ENCODE measurements at places on chromosomes 1 and 21.
A peak's percentile ranks its signal among the peaks of the same experiment; 100 is the strongest.

DNA sequence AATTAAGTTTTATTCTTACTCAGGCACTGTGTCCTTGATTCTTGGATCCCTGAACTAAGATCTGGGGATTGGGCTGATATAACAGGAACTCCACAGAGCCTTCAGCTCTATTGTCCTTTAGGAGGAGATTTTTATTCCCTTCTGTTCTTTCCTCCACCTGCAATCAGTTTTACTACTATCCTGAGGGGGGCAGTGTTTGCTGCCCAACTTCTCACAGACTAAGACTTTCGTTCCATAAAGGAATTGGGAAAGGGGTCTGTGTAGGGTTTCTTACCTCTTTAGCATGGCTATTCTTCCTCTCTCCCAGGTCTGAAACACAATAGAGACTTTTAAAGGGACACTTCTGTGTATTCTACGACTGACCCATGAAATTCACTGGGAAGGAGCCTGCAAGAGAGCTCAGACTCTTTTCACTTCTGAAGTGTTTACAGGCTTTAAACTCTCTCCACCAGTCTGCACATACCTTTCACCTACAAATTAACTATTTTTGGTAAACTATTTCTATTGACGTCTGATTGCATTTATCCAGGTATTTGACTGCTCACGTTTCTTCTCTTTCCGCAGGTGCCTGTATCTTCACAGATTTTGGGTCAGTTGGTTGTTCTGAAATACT, 103.3 kb upstream of the DEPDC1 start:
- DNase-seq, result no peak

DNA sequence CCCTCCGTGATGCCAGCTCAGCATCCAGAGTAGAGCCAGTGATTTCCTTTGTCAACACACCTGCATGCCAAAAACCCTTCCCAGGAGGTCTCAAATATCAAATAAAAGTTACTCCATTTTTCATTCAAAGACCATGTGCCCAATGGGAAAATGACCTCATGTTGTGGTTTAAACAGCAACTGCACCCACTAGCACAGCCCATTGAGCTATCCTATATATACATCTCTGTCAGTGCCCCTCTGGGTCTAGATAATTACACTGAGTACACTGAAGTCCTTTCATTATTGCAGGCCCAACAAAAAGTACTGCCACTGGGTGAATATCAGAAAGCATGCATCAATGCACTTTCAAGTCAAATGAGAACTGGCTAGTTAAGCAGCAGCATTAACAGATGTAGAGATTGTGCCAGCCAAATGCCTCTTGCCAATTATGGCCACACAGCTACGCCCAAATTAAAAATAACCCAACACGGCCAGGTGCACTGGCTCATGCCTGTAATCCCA, 117.7 kb downstream of the SLC45A1 start:
- DNase-seq, result no peak

GRCh38 chr1:154607106-154607608, 829 bp downstream of the ADAR start:
- no peak for DNase-seq

DNA sequence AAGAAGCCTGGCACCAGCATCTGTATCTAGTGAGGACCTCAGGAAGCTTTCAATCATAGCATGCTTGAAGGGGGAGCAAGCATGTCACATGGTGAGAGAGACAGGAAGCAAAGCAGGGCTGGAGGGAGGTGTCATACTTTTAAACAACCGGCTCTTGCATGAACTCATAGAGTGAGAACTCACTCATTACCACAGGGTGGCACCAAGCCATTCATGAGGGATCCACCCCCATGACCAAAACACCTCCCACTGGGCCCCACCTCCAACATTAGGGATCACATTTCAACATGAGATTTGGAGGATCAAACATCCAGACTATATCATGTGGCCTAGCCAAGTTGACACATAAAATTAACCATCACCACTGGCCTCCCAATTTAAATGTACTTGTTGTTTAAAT, 125.1 kb upstream of the KCND3 start:
- DNase-seq, result no peak

DNA sequence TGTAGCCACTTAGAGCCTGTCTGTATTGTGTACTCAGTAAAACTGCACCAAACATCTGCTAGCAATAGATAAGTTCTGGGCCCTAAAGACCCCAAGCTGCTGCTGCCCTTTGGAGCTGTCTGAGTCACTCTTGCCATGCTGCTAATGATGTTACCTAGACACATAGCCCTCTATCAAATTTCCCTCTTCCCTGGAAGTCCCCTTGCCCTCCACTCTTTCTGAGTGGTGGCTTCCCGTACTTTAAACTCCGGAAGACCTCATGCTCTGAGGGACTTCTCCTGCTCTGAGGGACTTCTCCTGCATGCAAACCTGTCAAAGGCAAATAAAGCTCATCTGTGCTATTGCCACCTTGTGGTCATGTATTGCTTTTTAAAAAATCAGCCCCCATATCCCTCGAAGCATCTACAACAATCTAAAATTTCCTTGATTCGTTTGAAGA, 34.0 kb downstream of the FH start:
- no peak for DNase-seq

DNA sequence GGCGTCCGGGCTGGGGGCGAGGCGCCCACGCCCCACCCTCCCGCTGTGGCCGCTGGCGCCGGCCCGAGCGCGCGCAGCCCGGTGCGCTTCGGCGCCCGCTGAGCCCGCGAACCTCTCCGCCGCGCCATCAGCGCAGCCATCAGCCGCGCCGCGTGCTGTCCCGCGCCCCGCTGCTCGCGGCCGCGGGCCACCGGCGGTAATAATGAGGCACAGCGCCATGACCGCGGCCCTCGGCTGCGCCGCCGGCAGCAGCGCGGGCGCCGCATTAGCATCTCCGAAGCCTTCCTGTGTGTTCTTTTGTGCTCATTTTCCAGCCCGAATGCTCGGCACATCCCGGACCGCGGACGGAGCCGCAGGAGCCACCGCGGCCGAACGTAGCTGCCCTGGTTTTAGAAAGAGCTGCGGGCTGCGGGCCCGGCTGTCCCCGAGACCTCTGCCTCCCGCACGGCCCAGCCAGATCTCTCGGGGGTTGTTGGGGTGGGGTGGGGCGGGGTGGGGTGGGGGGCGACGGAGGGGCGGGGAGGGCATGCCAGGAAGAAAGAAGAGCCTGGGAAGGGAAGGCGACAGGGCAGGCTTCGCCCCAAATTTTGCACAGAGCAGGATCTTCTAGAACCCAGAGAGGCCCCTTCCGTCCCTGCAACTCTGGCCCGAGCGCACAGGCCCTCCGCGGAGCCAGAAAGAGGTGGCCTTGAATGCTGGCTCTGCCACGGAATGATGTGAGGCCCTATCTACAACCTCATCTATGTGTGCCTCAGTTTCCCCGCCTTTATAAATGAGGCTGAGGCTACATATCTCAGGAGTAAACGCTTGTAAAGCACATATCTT, 55.3 kb downstream of the RRAGC start:
- DNase-seq, result no peak

- DNase-seq, result no peak
Observed at GRCh38 chr1:54152696-54153095, at the start of gene CDCP2. CDCP2 (minus strand) TSS chr1:54153000; CDS start chr1:54152922, 78 bp downstream.

GRCh38 chr1:228434689-228435088, 18.0 kb upstream of the TRIM17 start:
- no peak for DNase-seq

DNA sequence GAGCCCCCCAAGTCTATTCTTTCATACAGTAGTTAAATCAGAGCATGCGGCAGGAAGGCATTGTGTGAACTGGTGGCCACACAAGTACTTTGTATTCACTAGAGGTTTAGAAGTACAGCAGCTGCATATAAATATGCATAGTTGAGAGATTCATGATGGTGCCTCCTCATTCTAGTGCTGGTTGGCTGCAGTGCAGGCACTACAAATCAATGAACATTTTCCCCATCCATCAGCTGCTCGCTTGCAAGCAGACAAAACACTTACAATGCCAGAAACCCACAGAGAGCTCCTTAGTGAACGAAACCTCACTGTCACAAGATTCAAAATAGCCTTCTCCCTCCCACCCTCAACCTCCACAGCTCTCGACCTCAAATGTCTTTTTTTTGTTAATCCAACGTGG, 726.2 kb downstream of the USP25 start:
- no peak for DNase-seq

DNA sequence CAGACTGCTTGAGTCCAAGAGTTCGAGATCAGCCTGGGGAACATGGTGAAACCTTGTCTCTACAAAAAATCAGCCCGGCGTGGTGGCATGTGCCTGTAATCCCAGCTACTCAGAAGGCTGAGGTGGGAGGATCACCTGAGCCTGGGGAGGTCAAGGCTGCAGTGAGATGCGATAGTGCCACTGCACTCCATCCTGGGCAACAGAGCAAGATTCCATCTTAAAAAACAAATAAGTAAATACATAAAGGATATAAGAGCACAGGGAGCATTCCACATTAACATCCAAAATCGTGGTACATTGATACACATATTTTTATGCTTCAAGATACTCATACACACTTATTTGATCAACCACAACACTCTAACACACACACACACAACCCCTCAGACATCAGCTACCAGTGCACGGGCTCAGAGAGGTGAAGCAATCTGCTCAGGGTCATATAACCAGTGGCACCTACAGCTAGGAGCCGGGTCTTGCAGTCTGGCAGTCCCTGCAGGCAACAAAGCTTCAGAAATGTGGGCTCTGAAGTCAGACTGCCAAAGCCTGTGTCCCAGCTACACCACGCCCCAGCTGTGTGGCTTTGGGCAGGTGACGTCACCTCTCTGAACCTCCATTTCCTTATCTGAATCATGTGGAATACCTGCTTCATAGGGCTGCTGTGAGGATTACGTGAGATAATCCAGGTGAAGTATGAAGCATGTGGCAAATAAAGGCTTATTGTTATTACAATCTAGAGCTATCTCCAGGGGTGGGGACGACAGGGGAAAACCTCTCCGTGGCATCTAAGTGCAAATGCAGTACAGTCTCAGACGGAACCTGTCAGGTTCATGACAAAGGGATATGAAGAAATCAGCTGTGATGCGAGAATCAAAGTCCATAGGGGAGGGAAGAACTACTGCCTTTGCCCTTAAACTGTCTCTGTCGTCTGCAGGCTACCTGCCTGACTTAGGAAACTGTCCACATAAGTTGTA, 4.8 kb upstream of the CRYBG2 start:
- peak; percentile 80 for DNase-seq

DNA sequence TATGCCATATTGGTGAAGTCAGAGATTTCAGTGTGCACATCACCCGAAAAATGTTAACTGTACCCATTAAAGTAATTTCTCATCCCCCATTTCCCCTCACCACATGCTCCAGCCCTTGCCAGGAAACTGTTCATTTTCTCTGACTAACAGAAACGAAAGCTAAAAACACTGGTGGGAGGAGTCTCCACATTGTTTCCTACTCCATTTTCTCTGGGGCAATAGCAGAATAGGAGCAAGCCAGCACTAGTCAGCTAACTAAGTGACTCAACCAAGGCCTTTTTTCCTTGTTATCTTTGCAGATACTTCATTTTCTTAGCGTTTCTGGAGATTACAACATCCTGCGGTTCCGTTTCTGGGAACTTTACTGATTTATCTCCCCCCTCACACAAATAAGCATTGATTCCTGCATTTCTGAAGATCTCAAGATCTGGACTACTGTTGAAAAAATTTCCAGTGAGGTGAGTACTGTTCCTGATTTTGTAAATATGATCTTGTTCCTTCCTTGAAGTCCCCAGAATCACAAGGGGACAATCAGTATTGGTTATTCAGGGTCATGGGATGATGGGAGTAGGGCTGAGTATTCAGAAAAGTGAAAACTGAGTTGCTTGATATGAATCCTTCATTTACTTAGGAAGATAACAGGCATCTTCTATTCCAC, at the start of gene IFI16:
Gene IFI16 (plus strand): TSS at position 204 of the 658 bp plus-strand sequence. CDS start 4,774 bp downstream, outside the sequence.
- peak; percentile 23 for DNase-seq

DNA sequence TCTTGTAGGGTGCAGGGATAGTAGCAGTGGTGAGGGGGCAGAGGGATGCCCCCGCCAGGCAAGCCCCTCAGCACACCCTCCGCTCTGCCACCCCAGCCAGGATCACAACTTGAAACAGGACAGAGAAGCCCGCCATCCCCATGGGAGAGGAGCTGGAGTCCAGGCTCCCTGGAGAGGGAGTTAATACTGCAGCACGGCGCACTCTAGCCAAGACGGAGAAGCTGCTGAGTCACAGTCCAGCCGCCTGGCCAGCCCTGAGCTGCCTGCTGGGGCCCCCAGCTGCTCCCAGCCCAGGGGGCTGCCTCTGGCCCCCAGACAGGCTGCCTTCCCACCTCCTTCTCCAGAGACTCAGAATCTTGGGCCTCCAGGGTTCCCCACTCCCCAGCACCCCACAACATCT, 87.2 kb downstream of the SYT2 start:
- no peak for DNase-seq

DNA sequence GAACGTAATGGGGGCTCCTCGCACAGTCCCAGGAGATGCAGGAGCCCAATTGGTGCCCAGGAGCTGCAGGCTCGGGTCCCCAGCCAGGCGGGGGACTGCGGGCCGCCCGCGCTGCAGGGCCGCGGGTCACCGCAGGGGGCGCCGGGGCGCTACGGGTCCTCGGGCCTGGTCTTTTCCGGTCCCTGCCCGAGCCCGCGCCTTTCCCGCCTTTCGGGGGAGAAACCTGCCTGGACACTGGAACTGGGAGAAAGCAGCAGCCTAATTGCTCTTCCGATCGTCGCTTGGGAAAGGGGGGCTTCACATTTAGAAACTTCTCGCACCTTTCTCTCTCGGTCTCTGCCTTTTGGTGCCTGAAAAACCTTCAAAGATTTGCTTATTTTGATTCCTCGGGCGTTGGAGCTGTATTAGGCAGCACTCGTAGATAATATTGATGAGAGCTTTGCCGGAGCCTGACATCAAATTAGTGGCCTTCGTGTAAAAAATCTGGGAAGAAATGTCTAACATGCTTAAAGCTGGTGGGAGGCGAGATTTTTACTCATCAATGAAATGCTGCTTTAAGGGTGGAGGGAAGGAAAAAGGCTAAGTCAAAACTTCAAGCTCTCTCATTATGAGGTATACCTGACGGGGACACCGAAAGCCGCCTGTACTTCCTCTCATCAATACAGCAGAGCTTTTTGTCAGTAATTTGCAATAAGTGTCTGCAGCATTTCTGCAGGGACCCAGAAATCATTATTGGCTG, 12.6 kb upstream of the BARHL2 start:
- no peak for DNase-seq

- peak; percentile 59 for DNase-seq
Observed at GRCh38 chr1:202135221-202135721, 9.3 kb downstream of the ARL8A start.
